Fibroblast of skin of back (primary cell): ENCODE measurements at places on chromosomes 5 and 9.
A peak's percentile ranks its signal among the peaks of the same experiment; 100 is the strongest.

DNA sequence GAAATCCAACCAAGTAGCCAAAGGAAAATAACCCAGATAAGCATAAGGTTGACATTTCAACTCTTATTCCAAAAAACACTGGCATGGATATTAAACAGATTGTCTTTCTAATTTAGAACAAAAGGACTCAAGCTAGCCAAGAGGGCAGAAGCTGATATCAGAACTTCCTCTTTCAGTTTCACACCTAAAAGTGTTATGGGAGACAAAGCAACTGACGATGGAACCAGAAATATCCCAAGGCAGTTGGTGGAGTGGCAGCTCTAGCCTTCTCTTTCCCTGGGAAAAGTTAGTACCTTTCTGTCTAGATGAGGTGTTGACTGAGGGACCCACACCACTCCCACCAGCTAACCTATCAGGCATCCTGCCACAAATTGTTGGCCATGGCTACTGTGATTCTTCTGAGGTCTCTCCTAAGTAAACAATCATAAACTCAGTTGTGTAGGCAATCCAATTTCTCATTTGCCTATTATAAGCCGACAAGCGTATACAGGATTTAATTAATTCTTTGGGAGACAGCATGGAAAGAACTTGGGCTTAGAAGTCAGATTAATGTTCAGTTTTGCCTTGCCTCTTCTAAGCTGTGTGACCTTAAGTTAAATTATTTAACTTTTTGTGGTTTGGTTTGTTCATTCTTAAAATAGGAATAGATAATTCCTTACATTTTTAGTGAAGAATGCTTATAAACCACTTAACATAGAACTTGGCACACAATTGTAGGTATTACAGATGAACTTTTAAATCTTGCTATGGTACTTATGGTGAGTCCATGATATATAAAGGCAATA, 110.9 kb upstream of the ADAMTSL1 start:
- peak; percentile 76 for DNase-seq

DNA sequence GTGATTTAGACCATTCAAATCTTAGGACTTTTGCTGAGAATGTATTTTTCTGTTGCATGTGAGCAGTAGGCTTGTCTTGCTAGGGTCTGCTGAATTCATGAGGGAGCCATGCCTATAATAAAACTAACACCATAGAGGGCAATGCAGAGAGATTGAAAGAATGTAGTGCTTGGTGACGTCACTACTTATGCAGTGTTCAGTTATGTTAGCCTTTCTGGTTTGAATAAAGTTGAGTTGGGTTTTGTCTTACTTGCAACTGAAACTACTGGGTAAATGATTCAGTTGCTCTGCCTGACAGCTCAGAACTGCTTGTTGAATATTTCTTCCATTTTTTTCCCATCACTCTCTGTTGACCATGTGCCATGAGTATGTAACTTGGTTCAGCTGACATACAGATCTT, 114.1 kb downstream of the PAM start:
- DNase-seq, result no peak

- DNase-seq, result no peak
Measured at GRCh38 chr5:172875505-172876279, 41.6 kb downstream of the ERGIC1 start.

DNA sequence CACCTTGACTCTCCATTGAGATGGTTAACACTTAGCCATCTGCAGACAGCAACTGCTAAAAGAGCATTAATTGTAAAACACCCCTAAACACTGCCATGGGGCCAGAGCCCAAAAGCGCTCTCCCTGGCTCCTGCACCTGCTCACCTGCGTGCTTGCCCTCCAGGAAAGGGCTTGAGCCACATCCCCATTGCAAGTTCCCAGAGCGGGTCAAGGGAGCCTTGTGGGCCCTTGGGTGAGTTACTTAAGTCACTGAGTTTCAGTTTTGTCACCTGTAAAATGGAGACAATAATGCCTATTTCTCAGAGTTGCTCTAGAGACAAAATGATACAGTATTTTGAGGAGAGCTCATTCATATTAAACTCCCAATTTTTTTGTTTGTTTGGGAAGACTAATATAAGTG, 967.8 kb downstream of the PTPRD start:
- DNase-seq, result no peak

DNA sequence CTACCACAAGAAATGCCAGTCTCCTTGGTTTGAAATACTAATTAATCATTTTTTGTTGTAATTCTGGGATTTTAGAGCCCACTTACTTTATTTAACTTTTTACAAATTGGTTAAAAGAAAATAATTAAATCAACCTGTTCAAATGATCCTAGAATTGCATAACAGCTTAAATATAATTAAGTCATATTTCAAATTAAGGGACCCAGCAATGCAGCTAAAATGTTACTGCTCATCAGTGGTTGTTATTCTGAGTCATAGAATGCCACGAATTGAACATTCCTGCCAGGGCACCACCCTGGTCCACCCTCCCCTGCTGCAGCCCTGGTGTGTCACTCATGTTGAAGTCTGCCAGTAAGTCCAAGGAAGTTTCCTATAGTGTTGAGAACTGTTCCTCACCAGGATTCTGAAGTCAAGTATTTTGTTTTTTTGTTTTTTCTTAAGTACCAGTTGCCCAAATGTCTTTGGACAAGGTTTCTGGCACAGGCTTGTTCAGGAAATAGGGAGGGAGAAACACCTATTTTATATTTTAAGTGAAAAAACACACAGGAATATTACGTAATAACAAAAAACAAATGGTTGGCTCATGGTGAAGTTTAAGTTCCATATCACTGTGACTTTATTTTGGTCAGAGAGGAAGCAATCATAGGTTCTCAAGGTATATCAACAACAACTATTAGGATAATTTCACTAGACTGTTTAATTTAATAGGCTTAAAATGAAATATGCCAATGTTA, 4.3 kb upstream of the ITGA1 start:
- peak; percentile 74 for DNase-seq

DNA sequence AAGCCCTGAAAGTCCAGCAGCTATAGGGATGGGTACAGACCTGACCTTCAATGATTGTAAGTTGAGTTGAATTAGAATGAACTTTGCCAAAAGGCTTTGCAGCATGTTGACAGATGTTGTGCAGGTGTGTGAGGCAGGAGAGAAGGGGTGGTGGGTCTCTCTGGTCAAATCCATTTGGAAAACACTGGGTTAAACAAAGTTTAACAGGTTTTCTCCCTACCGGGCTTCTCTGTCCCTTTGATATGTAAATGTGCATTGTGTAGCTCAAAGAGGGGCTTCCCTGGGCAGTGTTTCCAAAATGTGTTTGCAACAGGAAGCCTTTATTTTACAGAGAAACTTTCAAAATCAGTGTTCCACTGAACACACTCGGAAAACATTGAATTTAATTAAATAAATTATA, 72.1 kb upstream of the BRINP1 start:
- DNase-seq, result no peak

DNA sequence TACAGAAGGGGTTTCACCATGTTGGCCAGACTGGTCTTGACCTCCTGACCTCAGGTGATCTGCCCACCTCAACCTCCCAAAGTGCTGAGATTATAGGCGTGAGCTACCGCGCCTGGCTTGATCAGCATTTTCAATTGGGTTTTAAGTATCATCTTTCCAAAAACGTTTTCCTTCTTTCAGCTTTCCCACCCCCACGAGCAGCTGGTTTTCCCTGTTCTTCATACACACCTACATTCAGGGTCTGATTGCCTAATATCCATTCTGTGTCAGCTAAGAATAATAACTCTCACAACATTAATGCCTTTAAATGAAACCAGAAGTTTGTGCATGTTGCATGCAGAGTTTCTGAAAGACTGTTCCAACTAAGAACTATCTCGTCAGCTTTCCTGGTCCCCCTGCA, 38.3 kb downstream of the RFK start:
- no peak for DNase-seq
